ENCODE measurements at places on chromosomes 4 and X. TPM values are rescaled to one million over a fixed set of nuclear protein-coding genes. Genes with fewer than 3 reads are reported as not detected.

Gene PCDH10
- total RNA-seq = 14.8 TPM

Gene ASMT
- not detected for total RNA-seq

Gene DNASE1L1
- total RNA-seq = 134 TPM

Gene ARMCX1
- 42.7 TPM for total RNA-seq

Gene MAGIX
- 0.59 TPM for total RNA-seq

Gene F8
- 1.6 TPM for total RNA-seq

Gene YY2
- total RNA-seq = 1.1 TPM

Gene ANXA10
- total RNA-seq = not detected

Gene BCOR
- total RNA-seq = 11.0 TPM

Gene ABCE1
- 264 TPM for total RNA-seq

Gene SRPX2
- total RNA-seq = 73.3 TPM

Gene GRIA2
- not detected for total RNA-seq

Gene SLC38A5
- total RNA-seq = 88.9 TPM

Gene USO1
- total RNA-seq = 77.6 TPM

Gene MCF2
- 0.07 TPM for total RNA-seq

Gene LRRC66
- total RNA-seq = 0.13 TPM

Gene SUV39H1
- total RNA-seq = 8.0 TPM

Gene STK32B
- 16.8 TPM for total RNA-seq

Gene SULT1E1
- total RNA-seq = 267 TPM

Gene SLITRK4
- 1.6 TPM for total RNA-seq

Gene NIPAL1
- 1.6 TPM for total RNA-seq

Gene NRK
- 2.5 TPM for total RNA-seq

Gene CXCL3
- 1.2 TPM for total RNA-seq

Data from pulmonary artery endothelial cell (primary cell).